ENCODE measurements at places on chromosomes 12 and 14. TPM values are rescaled to one million over a fixed set of nuclear protein-coding genes. Genes with fewer than 3 reads are reported as not detected.

- DNase-seq: no peak
Measured at GRCh38 chr12:101777485-101777884, 38.2 kb upstream of the SYCP3 start.

DNA sequence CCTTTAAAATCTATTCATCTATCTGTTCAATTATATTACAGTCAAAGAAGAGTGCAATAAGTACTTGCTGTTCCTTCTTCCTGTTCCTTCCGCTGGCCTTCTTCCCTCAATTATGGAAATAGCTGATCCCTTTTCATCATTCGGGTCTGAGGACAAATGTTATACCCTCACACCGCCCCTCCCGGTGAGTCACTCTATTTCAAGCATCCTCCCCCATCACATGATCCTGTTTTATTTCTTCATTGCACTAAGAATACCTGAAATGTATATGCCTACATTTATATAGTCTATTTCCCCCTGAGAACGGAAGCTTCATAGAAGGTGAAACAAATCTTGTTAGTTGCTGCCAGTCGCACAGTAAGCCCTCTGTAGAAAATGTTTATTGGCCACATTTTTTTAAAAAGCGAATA is 2.5 kb downstream of the SLC38A1 start:
- no peak for DNase-seq

DNA sequence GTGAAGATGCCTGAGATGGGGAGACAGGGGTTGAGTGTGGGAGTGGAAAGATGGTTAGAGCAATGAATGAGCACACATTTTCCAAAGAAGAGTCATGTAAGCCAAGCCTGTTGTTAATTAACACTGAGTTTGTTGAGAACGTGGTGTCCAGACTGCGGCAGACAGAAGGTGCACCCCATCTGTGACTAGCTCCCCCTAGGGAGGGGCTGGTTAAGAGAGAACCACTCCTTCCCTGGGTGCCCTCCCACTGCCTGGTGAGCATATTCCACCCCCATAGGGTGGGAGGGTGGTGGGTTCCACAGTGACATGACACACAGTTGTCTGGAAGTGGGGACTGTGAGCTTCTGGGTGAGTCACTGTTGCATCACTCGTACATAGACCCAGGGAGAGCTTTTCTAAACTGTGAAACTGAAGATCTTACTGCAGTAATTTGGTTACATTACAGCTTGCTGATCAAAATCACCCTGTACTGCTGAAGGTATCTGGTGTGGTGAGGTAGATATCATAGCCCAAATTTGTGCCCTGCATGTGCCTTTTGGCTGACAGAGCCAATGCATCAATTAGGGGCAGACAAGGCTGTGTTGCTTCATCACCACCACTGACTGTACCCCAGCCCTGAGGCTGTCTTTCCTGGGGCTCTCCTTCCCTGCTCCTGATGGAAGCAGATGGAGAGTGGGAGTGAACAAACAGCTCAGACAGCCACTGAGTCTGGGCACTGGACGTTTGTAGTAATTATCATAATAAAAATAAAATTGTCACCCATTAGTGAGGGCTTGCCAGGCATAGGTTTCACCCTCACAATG is 150.9 kb downstream of the EMP1 start:
- DNase-seq: no peak

DNA sequence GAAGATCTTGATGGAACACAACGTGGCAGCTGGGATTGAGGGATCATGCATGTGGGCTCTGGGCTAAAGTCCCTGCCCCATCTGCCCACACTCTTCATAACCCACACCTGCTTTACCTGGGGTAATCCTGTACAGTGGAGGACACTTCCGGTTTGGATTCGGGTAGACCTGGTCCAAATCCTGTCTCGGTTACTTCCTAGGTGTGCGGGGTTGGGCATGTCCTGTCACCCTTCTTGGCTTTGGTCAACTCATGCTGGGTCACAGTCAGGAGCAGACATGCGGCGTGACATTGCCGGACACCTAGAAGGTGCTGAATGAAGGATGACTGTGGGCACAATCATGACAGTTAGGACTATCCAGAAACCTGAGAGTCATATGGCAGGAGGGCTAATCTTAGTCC is 30.7 kb upstream of the WSCD2 start:
- no peak for DNase-seq

- no peak for DNase-seq
Measured at GRCh38 chr14:20413744-20414082, 412 bp upstream of the TEP1 start.

DNA sequence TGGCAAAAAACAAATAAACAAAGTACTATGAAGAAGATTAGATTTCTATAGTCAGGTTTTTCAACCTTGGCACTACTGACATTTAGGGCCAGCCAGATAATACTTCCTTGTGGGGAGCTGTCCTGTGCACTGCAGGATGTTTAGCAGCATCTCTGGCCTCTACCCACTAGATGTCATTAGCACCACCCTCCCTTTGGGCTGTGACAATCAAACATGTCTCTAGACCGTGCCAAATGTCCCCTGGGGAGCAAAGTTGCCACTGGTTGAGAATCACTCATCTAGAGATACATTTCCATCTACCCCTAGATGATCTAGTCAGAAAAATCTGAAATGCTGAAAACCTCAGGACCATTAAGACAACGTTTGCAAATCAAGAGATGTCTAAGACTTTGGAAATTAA is 29.9 kb downstream of the SRRM4 start:
- no peak for DNase-seq

DNA sequence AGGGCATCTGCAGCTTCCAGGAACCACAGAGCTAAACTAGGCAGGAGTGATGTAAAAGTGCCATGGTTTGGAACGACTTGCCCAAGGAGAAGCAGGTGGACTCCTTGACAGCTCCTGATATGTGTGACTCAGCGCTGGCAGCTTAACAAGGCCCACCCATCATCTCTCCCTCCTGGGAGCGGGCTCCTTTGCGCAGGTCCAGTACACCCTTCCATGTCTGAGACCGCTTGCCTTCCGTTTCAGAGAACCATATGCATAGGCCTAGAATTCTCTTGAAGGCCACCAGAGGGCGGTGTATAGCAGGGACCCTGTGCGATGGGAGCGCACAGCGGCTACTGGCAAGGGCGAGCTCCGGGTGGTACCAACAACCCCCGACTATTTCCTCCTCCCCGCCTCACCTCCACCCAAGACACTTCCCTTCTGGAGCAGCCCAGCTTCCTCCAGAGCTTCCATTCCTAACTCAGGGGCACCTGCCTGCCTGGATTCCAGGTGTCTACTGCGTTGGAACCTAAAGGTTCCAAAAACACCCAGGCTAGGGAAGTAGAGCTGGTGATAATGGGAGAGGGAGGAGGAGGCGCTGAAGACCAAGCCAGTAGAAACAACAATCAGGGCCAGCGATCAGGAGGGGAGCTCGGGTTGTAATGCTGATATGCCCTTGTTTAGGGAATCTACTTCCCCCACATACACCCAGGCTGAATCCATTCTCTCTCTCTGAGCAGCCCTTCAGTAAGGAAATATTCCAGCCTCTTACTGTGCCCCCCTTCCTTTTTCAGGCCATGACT is 6.3 kb downstream of the DHH start:
- peak; percentile 82 for DNase-seq

DNA sequence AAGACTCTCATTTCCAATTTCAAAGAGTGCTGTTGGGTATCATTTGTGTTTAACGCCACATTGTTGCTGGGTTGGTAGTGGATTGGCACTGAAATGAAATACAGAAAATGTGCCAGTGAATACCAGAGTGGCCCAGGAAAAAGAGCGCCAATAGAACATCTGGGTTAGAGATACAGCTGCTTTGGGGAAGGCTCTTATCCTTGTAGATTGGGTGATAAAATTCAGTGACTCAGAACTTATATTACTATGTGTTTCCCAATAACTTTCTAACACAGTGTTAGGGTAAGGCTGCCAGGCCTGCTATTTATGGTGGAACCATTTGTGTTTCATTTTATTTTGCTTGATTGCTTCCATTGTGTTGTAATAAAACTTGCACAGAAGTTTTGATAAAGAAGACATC is 168.2 kb upstream of the SSTR1 start:
- no peak for DNase-seq

GRCh38 chr12:2833810-2834209 is 1.0 kb downstream of the NRIP2 start:
- DNase-seq: no peak

GRCh38 chr14:67510121-67510520 is 21.6 kb upstream of the TMEM229B start:
- no peak for DNase-seq

- DNase-seq: no peak
Measured at GRCh38 chr12:69287556-69287955, 48.2 kb downstream of the CPSF6 start.

DNA sequence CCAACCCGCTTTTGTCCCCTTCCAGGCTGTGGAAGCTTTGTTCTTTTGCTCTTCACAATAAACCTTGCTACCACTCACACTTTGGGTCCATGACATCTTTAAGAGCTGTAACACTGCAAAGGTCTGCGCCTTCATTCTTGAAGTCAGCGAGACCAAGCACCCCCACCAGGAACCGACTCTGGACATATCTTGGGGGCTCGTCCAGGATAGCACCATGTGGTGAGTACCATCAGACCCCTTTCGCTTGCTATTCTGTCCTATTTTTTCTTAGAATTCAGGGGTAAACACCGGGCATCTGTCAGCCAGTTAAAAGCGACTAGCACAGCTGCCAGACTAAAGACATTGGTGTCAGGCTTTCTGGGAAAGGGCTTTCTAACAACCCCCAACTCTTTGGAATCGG is 137.6 kb upstream of the PPFIA2 start:
- DNase-seq: no peak

DNA sequence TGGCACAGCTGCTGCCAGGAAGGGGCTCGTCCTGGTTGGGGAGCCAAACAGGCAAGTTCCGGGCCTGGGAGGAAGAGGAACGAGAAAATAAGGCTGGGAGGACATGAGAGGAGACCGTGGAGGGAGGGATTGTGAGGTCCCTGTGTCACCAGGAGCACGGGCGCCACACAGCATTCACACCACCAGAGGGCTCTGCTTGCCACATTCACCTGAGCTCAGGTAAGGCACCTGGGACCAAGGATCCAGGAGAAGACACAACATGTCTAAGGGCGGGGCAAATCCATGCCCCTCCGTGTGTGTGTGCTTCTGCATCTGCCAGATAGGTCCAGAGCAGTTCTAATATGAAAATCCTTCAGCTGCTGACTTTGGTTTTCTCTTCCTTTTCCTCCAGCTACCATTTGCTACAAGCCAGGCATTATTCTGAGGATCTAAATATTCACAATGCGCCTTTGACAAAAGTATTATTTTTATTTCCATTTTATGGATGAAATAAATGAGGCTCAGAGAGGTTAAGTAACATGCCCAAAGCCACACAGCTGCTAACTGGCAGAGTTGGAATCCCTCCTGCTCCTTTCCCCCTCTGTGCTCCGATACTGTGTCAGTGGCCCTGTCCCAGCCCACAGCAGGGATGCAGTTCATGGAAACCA is 14.6 kb downstream of the RAPGEF3 start:
- DNase-seq: no peak

DNA sequence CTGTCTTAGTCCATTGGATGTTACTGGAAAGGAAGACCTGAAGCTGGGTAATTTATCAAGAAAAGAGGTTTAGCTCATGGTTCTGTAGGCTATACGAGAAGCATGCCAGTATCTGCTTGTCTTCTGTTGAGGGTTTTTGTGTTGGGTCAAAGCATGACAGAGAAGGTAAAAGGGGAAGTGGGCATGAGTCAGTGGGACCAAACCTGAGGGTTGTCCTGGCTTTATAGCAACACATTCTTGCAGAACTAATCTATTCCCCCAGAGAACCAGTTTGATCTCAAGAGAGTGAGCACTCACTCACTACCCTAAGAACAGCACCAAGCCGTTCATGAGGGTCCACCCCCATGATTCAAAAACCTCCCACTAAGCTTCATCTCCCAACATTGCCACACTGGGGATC is 19.0 kb upstream of the KRAS start:
- no peak for DNase-seq

DNA sequence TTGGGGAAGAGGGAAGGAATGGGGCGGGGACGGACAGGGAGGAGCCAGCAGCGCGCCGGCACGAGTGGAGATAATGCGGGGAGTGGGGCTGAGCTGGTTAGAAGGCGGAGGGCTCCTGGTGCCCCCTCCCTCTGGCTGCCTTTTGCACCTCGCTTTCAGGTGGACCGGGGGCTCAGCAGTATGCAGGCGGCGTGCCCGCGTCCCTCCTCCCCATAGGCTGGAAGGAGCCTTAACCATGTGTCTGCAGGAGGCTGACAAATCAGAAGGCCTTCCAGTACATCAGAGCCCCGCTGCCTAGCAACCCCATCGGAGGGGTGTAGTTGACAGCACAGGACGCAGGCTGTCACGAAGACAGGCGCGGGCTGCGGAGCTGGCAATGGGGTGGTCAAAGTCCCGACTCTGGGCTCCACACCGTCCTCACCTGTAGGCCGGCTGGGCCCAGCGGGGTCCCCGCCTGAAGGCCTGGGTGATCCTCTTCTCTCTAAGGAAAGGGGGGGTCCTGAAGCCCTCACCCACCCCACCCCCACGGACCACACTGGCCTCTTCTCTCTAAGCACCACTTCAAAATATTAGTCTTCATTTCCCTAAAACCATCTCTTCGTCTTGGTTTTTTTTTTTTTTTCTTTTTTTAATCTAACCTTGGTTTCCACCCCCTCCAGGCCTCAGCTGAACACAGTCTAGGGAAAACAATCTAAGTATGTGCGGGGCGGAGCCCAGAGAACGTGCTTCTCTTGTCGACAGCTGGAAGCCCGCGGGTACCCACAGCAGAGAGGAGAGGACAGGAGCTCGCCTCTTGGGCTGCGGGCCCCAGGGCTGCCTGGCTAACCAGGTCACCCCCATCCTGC is 44.5 kb downstream of the KDM2B start:
- DNase-seq: peak; percentile 94

DNA sequence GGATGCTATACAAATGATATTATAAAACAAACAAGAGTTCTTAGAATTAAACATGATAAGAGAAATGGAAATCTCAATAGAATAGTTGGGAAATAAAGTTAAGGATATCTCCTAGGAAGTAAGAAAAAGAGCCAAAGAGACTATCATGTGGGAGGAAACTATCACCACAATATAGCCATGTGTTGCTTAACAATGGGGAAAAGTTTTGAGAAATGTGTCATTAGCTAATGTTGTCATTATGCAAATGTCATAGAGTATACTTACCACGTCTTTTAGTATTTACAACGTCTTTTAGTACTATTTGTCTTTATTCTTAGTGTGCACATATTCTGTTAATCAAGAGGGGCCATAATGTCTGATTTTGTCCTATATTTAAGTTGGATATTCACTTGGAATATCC is 58.7 kb downstream of the ZNF641 start:
- no peak for DNase-seq

Gene BRMS1L
- 9.6 TPM for polyA plus RNA-seq

Gene PROX2
- not detected for polyA plus RNA-seq

Gene TMEM30B
- polyA plus RNA-seq: 7.5 TPM

Gene POTEM
- not detected for polyA plus RNA-seq

Gene GNB3
- polyA plus RNA-seq: 32.9 TPM

Gene SERPINA5
- not detected for polyA plus RNA-seq

Gene KRT80
- polyA plus RNA-seq: not detected

Gene KRT75
- not detected for polyA plus RNA-seq
